Cardiac septum (tissue), 1 donor: ENCODE measurements at places on chromosomes 4 and X. TPM values are rescaled to one million over a fixed set of nuclear protein-coding genes. Genes with fewer than 3 reads are reported as not detected.
A peak's percentile ranks its signal among the peaks of the same experiment; 100 is the strongest.

The MAGEA4 gene
- total RNA-seq, result not detected

The GAGE13 gene
- total RNA-seq, result not detected

The NLGN4X gene
- total RNA-seq, result 2.0 TPM

GRCh38 chr4:140757232-140757630, 1.0 kb upstream of the TBC1D9 start:
- DNase-seq, result no peak

- no peak for DNase-seq
Observed at GRCh38 chr4:87932718-87933141, 42.8 kb upstream of the SPP1 start.

GRCh38 chrX:41441934-41442823, 5.0 kb upstream of the NYX start:
- DNase-seq, result peak; percentile 95

DNA sequence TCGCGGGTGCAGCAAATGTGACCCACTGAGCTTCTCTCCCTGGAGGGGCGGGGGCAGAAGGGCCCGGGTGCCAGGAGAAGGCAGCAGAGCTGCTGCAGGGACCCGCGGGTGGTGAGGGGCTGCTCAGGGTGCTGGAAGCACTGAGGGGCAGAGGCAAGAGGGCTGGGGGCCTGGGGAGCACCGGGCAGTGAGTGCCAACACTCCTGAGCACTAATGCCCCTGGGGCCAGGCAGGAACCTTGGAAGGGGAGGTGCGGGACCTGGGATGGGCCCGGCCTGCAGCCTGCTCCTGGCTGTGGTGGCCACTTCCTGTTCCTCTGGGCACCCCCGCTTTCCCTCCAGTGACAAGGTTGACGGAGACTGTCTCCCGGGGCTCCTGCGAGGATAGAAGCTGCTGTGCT, 66.5 kb upstream of the ADRA2C start:
- DNase-seq, result no peak

DNA sequence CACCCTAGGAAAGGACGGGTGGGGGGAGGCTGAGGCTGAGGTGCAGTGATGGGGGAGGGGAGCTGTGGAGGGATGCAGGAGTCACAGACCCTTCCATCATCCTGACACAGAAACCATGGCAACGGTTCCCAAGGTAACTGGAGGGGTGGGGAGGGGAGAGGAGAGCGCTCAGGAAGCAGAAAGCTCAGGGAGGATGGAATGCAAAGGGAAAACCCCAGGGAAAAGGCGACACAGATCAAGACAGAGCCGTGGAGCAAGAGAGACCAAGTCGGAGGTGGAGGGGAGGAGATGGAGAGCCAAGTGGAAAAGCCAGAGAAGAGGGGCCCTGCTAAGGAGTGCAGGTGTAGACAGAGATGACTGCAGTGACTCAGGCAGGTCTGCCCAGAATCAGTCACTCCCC, 14.5 kb downstream of the L1CAM start:
- no peak for DNase-seq

- no peak for DNase-seq
Observed at GRCh38 chrX:154605566-154605965, 13.5 kb downstream of the CTAG1B start.

- DNase-seq, result no peak
Observed at GRCh38 chrX:140917354-140918115, 84.9 kb upstream of the SPANXB1 start.

- no peak for DNase-seq
Observed at GRCh38 chr4:140188975-140189374, 35.0 kb upstream of the MAML3 start.

GRCh38 chr4:123250843-123251242, 145.8 kb upstream of the SPRY1 start:
- DNase-seq, result no peak

GRCh38 chr4:16838226-16838875, 60.1 kb downstream of the LDB2 start:
- no peak for DNase-seq

DNA sequence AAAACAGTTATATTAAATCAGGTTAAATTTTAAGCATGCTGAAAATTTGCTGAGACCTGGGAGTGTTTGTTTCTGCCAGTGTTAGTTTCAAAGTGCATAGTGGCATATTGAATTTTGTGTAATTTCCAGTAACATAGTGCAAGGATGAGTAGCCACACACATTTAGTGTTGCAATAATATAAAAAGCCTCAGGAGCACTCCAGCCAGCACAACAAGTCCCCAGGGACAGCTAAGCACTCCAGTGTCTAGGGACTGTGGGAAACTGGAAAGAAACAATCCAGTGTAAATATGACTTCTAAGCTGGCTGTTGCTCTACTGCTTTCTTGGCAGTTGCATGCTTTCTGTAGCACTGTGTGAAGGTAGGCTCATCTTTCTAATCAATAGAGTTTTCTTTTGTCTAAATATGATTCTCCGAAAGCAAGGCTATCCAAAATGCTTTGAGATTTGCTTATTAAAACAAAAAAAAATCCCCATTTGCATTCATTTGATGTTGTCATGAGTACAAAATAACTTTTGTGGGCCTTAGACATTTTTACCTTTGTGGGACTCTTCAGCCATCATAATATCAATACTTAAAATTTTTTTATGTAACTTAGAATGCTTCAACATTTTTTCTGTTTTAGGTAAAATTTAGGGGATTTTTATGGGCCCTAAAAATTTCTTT, 24.2 kb upstream of the CXCL2 start:
- DNase-seq, result no peak

GRCh38 chr4:122045533-122045932, 93.7 kb upstream of the TRPC3 start:
- no peak for DNase-seq
